NCI-H146 (cell line): ENCODE measurements at places on chromosomes 16 and 17.

DNA sequence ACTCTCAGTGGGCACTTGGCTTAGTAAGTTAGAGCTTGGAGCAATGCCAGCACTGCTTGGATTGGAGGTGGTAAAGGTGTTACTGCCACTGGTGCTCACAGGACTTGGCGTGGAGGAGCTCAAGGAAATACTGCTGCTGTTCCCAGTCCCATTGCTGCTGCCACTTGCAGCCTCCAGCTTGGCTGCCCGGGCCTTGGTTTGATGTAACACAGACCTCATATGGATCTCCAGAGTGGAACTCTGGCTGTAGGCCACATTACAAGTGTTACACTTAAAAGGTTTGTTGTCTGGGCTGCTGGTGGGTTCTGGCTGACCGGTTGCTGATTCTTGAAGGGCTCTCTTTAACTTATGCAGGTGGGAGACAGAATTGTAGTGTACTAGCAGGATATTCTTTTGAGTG is 250.3 kb downstream of the ZFHX3 start:
- no peak for DNase-seq

- DNase-seq: no peak
Measured at GRCh38 chr17:15265131-15265530, at the start of gene PMP22. Gene PMP22 (minus strand): TSS chr17:15265326. CDS start chr17:15260727, 4,599 bp downstream.

DNA sequence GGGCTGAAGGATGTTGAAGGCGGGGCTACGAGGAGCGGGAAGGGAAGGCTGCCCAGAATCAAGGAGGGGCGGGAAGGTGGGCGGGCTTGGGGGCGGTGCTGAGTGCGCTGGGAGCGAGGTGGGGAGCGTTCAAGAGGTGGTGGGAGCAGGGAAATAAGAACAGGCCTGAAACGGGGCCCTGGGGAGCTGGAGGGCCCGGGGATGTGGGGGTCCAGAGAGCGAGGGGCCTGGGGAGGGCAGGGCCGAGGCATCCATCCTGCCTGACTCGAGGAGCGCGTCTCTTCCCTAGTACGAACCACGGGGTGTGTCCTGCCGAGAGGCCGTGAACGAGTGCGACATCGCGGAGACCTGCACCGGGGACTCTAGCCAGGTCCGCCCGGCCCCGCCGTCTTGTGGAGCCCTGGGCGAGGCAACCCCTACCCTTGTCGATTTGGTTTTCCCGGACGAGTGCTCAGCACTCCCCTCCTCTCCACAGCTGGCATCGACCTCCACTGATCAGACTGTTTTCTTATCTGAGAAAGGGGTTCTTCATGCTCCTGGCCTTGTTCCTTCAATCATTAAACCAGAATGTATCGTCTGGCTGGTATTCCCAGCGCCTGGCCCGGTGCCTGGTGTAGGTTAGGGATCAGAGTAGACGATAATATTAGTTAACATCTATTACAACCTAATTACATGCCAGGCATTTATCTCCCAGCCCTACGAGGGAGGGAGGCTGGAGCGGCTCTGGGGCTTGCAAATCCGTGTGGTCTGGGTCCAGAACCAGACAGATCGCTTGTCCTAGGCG is 17.2 kb downstream of the ADAM11 start:
- peak; percentile 75 for DNase-seq

GRCh38 chr17:45900723-45901415 is 6.5 kb downstream of the MAPT start:
- DNase-seq: no peak

GRCh38 chr16:11666103-11667055 is 1.9 kb upstream of the SNN start:
- DNase-seq: no peak
